ENCODE measurements at places on chromosomes 5 and 9.
A peak's percentile ranks its signal among the peaks of the same experiment; 100 is the strongest.

- DNase-seq: peak; percentile 21
Measured at GRCh38 chr5:78757269-78758053, 108.9 kb upstream of the LHFPL2 start.

DNA sequence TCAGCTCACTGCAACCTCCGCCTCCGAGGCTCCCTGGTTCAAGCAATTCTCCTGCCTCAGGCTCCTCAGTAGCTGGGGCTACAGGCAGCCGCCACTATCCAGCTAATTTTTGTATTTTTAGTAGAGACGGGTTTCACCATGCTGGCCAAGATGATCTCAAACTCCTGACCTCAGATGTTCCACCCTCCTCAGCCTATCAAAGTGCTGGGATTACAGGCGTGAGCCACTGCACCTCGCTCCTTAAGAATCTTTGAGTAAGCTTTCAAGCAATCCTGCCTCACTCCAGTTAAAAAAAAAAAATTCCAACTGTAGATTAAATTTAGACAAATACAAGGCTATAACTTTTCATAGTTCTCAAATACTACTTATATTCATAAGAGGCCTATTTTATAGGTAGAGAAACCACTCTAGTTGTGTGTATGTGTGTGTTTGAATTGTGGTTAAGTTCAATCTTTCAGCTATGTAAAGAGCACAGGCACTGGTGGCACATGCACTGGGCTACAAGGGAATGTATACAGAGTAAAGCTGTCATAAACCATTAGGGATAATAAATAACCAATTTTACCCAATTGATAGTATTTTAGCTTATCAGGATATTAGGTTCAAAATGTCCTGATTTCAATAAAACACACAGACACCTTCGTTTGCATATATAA, 50.6 kb upstream of the RAPGEF6 start:
- DNase-seq: no peak

- no peak for DNase-seq
Measured at GRCh38 chr9:69444021-69444420, 119.0 kb downstream of the ENTREP1 start.

DNA sequence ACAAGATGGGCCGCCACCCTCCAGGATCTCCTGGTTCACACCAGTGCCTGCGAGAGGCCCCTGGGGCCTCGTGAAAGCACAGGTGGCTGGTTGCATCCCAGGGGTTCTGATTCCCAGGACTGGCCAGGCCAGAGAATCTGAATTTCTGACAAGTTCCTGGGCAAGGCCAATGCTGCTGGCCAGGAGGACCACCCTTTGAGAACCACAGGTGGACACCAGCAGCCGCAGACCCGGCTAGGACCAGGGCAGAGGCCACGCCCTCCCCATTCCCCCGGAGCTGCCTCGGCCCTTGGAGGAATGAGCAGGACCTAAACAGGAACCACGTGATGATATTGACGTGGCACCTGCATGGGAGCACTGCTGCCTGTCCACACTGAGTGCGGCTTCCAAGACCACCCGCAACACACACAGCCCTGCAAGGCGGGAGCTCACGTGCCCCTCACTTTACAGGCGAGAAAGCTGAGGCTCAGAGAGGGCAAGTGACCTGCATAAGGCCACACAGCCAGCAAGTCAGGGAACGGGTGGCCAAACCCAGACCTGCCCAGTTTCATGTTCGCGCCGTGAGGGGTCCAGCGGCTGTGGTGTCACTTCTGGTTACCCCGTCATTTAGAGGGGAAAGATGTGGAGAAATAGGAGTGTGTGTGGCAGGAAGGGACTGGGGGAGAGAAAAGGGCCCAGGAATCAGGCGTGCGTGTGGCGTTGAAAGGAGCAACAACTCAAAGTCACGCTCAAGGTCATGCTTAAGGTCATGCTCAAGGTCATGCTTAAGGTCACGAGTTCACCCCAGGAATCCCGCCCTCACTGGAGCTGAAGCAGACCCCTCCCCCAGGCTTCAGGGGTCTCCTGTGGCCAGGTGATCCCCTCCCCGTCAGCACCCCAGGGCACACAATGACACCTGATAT, 105.9 kb upstream of the IER5L start:
- no peak for DNase-seq

DNA sequence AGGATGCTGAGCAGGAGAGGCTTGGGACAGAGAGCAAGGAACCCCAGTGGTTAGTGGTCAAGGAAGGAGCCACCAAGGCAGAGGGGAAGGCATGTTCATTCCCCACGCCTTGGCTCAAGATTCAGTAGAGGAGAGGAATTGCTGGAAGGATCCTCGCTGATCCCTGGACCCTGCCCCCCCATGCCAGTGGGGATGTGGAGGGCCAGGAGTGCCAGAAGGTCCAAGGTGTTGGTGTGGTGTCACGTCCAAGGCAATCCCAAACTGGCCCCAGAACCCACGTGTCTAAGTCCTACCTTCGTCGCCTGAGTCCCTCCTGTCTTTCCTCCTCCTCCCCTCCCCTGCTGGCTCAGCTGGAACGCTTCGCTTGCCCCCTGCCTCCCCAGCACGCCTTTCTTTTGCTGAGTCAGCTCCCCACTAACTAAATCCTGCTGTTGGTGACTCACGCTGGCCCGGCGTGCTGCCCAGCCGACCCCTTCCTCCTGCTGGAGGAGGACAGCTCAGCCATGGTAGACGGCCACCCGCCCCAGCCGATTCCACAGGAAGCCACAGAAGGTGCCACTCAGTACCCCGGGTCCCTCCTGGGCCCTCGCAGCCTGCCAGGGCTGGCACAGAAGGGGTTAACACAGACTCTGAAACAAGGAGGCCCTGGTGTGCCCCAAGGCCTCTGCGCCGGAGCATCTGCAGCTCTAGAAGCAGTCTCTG, 37.6 kb upstream of the ORM1 start:
- no peak for DNase-seq

DNA sequence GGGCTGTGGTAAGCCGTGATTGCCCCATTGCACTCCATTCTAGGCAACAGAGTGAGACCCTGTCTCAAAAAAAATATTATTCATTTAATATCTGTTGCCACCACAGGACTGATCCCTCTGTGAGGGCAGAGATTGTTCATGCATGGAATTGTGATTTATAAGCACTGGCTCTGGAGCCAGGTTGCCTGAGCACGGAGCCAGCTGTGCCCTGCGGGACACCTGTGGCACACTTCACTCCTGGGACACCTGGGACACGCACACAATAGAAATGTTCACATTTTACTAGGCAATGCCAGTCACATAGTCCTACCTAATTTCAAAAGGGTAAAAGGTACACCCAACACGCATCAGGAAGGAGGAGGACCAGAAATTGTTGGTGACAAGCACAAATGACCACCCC, 83.0 kb upstream of the GABRP start:
- no peak for DNase-seq

GRCh38 chr5:66354422-66354821, 210.3 kb downstream of the SREK1 start:
- no peak for DNase-seq

GRCh38 chr9:127336506-127337352, 60.2 kb upstream of the SLC2A8 start:
- DNase-seq: no peak

DNA sequence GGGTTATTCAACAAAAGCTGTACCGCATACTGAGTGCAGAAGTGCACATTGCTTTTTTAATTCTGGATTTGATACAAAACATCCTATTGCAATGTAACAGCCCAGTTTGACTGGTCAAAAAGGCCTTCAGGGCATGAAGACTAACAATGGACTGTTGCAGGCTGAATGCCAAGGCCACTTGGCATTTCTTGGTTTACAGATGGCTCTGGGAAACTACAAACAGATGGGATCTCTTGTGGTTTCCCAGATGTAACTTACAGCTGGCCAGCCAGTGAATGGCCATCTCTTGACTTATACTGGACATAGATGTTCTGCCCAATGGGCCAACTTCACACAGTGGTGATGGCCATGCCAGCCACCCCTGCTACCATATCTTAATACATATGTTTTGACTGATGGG, 36.8 kb downstream of the UGT3A2 start:
- no peak for DNase-seq

DNA sequence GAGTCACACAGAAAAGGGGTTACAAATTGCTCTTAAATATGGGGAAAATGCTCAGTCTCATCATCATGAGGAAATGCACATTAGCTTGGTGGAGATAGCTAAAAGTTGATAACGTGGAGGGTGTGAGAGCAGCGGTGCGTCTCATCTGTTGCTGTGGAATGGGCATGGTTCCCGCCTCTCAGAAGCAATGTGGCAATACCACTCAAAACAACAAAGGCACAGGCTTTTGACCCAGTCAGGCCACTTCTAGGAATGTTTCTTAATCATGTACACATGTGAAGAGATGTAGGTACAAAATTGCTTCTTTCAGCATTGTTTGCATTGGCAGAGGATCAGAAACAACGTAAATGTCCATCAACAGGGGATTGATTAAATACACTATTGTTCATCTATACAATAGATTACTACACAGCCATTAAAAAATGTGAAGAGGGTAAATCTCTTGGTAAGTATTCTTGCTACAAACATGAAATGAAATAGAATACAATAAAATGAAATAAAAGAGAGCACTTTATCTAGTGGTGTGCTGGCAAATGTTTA, 212.6 kb upstream of the MSX2 start:
- DNase-seq: no peak

GRCh38 chr5:82396871-82397514, 118.8 kb upstream of the RPS23 start:
- DNase-seq: no peak

- DNase-seq: peak; percentile 24
Measured at GRCh38 chr9:25677301-25678146, 720 bp downstream of the TUSC1 start.

GRCh38 chr9:137303151-137303892, 1.3 kb upstream of the NRARP start:
- DNase-seq: no peak

DNA sequence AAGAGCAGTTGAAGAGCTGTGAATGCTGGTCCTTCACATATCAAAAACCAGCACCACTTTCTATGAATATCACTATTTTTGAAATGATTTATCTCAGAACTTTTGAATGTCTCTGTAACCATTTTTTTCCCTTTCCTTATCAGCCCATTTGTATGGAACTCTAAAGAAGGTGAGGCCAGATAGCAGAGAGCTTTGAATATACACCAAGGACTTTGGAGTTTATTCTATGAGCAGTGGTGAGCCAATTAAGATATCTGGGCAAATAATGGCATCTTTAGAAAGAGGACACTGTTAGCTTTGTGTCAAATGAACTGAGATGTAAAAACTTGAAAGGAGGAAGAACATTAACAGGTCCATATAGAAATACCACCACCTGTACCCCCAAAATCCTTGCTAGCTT, 22.0 kb downstream of the KCTD16 start:
- no peak for DNase-seq

GRCh38 chr5:160445132-160445531, 23.5 kb downstream of the PTTG1 start:
- DNase-seq: no peak

DNA sequence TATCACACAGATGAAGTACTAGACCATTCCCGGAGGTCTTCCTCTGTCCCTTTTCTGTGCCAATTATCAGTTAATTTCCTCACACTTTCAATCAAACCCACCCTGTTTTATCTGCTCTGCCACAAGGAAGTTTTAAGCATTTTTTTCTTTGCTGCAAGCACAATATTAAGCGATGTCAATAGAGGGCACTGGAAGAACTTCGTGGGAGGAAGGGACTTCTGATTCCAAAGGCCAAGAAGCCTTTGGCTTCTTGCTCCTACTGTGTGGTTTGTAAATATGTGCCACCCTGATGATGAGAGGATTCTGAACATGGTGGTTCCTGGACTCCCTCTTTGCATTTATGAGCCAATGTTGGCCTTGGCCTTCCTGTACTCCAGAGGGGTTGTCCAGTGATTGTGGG, 1712.5 kb upstream of the C9orf72 start:
- no peak for DNase-seq

DNA sequence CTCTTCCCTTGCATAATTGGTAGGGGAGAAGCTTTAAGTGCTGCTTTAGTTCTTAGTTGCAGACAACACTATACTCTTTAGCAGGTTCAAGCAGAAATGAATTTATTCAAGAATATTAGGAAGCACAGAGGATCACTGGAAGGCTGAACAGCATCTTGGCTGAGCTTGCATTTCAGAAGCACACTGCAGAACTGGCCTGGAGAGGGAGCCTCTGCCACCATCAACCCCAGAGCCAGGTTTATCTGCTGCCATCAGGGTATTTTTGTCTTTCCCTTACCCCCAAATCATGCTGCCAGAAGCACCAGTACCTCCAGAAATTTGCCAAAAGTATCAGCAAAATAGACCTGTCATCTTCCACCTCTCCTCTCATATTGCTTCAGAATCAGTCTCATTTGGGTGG, 440.7 kb downstream of the DMAC1 start:
- no peak for DNase-seq

GRCh38 chr5:174616036-174616435, 108.3 kb upstream of the MSX2 start:
- no peak for DNase-seq

DNA sequence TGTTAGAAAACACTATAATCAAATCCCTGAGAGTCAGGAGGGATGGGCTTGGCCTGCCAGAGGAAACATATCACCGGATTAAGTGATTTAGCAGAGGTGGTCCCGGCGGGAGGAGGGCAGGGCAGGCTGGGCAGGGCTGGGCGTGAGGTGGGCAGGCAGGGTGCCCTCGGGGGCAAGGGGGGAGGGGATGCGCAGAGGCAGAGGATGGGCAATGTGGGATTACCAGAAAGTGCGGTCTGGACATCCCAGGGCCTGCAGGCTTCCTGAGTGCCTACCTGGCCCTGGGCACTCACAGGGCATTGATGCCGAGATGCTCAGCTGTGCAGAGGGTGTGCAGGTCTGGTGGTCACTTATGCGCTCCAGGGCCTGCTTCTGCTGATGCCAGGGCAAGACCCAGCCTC, 115.2 kb downstream of the ADAMTS2 start:
- DNase-seq: no peak

DNA sequence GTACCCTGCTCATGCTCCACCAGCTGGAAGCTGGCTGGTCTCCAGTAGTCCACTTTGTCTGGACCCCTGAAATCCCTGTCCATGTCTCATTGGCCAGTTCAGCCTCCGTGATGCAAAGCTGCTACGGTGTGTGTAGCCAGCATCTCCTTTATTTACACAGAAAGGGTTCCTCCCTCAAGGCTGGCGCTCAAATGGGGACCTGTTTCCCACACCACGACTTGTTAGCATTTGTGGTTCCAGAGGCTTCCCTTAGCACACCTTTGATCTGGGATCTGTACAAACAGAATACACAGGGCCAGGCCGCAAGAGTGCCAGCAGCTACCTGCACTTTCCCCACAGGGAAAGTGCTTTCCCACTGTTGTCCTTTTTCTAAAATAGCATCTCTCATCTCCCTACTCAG, 5.7 kb upstream of the SMU1 start:
- no peak for DNase-seq

- no peak for DNase-seq
Measured at GRCh38 chr5:72160329-72160728, 53.1 kb downstream of the MAP1B start.

All from activated T-cell treated with anti-CD3 and anti-CD28 coated beads, Interleukin-2, amount 50 U/mL, for 48 hours (primary cell).